ENCODE measurements at places on chromosomes 4 and X.

GRCh38 chr4:7347981-7348380 lies 86.7 kb downstream of the PSAPL1 start:
- no peak for DNase-seq

DNA sequence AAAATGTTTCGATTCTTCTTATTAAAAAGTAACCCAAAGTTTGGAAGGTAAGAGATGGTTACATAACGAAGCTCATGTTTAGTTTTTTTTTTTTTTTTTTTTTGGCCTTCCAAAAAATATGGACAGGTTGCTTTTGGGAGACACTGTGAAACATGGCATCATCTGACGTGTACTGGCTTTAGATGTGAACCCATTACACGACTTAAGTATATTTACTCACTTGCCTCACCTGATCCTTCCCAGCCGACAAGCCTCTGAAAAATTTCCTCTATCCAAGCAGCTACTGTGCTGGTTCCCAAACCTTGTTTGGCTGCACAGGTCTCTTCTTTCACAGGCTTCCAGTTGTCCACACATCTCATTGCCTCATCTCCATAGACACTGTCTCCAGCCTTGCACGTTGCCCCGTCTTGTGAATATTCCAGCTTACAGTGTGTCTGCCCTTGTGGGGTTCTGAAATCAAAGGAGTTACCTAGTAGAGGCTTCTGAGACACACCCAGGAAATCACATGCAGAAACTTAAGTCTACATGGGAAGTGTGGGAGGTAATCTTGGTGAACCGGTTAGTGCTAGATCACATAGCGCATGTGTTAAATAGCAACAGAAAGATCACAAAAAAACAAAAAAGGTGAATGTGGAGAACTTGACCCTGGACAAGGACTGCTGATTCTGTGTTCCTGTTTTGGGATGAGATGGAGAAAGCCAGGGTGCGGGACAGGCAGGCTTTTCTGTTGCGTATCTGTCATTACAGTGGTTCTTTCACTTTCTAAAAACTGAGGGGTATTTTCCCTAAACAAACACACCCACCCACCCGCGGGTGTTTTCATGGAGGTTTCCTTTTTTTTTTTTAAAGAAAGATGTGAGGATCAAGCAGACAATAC lies 328.6 kb downstream of the ARHGAP10 start:
- DNase-seq: no peak

- DNase-seq: peak; percentile 29
Observed at GRCh38 chr4:42865572-42866189, 26.8 kb upstream of the GRXCR1 start.

GRCh38 chrX:63930140-63930539 lies 145.1 kb upstream of the ARHGEF9 start:
- DNase-seq: no peak

DNA sequence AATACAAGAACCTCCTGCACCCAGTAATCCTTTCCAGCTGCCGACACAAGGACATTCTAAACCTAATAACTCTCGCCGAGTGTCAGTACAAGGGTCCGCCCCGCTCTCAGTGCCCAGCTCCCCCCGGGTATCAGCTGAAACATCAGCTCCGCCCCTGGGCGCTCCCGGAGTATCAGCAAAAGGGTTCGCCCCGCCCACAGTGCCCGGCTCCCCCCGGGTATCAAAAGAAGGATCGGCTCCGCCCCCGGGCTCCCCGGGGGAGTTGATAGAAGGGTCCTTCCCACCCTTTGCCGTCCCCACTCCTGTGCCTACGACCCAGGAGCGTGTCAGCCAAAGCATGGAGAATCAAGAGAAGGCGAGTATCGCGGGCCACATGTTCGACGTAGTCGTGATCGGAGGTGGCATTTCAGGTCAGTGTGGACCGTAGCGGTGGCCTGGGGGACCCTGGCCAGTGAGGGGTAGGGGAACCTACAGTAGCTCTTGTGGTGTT lies at the start of gene MAOA:
TSS of gene MAOA (plus strand) at position 295 of the 490 bp plus-strand sequence. CDS start at position 338, 43 bp downstream.
- DNase-seq: no peak

GRCh38 chrX:139881572-139881971 lies 51.3 kb downstream of the ATP11C start:
- no peak for DNase-seq

DNA sequence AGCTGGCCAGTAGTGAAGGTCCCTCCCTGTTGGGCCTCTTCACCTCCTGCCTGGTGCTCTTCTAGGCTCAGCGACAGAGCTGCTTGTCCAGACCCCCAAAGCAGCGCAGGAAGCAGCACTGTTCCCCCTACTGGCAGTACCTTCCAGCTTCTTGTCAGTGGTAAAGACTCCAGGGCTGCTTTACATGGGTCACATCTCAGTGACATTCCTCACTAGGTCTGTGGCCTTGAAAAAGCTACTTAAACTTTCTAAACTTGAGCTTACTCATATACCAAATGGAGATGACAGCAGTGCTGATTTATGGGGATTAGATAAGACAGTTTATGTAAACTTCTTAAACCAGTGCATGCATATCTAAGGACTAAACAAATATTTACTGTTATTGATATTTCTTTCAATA lies 117.3 kb downstream of the FAT4 start:
- no peak for DNase-seq
